ENCODE measurements at places on chromosomes 6 and 20.

GRCh38 chr6:44222486-44223318, 693 bp upstream of the SLC29A1 start:
- no peak for DNase-seq

GRCh38 chr6:34671801-34672656, 24.5 kb downstream of the ILRUN start:
- peak; percentile 63 for DNase-seq

DNA sequence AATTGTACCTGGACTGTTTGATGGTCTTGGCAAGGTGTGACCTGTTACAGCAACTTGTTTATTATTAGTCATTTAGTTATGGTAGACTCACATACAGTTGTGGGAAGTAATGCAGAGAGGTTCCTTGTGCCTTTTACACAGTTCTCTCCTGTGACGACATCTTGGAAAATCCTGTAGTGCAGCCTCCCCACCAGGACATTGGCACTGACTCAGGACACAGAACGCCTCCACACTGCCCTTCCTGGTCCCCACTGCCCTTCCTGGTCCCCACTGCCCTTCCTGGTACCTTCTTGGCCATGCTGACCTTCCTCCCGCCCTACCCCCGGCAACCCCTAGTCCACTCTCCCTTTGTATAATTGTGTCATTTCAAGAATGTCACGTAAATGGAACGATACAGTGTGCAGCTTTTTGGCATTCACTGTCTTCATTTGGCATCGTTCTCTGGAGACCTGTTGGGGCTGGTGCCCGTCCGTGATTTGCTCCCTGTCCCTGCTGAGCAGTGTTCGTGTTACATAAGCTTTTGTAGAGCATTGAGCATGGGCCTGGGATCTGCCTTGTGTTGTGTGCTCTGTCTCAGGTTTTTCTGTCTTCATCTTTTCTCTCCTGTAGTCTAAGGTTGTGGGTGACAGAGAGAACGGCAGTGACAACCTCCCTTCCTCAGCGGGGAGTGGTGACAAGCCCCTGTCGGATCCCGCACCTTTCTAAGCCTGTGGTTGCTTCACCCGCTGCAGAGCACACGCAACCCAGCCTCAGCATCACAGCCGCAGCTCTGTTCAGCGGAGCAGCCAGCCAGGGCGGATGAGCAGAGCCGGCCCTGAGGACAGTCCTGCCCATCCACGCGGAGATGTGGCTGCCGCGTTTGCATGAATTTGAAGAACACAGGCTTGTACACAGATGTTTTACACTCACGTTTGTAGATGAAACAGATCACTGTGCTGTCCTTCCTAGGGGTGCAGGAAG, 5.4 kb upstream of the DNAJC5 start:
- no peak for DNase-seq

GRCh38 chr6:168100803-168101589, 22.0 kb upstream of the FRMD1 start:
- no peak for DNase-seq

DNA sequence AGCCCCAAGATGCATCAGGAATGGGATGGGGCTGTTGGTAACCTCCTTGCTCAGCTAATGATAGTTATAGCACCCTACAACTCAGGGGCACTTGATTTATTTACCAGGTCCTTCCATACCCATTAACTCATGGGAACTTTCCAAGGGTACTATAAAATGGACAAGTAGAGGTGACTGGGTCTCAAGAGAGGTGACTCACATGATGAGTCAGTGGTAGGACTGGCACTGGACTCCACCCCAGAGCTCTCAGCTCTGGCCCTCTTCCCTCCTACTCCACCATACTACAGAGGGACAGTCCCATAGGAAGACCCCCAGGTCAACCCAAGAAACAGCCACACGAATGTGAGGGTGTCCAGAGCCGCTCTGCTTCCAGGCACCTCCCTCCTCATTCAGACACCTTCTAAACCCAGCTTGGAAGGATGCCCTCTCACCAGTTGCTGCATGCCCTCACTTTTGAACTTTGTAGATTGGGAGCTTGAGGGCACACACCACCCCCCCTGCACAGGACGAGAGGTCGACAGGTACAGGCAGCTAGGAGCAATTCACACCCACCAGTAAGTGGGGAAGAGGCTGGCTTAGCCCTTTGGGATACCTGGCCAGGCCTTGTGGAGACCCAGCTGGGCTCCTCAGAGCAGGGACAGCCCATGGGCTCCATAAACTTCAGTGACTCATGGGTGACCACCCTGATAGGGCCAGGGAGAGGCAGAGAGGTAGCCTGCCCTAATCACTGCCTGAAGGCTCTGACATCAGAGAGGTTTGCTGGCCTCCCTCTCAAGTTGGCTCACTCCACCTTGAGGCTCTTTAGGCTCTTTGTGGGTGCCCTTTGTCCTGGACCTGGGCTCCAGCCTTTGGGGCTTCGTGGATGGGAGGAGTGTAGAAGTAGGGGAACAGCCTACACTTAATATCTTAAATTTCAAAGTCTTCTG, 81.6 kb upstream of the MLN start:
- DNase-seq = no peak

DNA sequence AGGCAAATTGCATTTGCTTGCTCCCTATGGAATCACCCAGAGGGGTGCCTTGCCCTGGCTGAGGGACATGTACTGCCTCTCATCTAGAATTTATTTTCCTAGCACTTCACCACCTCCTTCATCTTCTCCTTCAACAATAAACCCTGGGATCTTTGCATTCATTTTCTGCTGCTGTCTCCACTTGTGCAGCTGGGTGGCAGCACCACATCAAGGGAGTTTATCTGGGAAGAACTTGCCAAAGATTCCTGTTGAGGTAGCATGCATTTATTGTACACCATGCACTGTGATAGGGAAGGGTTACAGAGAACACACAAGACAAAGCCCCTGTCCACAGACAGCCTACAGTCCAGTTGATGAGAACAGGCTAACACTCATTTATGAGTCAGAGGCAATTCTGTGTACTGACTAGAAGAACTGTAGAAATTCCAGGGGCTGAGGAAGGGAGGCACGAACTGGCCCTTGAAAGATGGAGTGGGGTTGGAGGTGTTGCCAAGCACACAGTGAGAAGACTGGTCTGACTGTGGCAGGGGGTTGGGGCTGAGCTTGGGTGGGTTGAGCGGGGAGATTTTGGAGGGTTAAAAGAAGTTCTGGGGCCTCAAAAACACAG, 17.5 kb downstream of the C20orf173 start:
- DNase-seq = no peak

GRCh38 chr20:8807480-8808201, 261.2 kb upstream of the PLCB4 start:
- DNase-seq = no peak

DNA sequence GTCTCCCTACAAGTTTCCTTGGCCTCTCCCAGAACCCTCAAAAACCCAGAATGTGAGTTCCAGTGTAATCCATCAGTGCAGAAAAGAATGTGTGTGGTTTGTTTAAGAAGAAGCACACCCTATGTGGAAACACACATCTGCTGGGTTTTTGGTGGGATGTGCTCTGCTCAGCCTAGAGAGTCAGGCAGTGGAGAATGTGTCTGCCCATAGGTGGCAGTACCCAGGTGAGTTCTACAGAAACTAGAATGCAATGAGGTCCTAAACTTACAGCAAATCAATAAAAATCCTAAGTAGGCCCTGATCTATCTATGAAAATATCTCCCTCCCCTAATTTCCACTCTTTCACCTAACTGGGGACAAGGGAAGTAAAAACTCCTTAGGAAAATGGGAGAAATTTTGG, 437.3 kb downstream of the DHX35 start:
- no peak for DNase-seq

DNA sequence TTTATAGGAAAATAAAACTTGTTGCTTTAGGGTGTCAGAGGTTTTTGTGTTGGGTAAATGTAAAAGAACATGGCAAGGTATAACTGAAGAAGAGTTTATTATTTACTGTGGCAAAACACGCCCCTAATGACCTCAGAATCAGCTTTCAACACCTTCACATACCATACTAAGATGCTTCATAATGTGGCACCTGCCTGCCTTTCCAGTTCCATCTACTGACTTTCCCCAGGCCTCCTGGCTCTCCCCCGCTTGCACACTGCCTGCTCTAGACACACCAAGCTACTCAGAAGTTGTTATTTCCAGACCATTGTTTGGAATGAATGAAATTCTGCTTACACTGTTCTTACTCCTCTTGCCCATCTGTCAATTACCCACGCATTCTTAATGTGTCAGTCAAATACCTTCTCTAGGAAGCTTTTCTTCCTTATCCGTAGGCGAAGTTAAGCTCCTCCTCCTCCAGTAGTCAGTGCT, 1.8 kb downstream of the TIAM2 start:
- no peak for DNase-seq

- DNase-seq = no peak
Measured at GRCh38 chr6:138795809-138796603, at the start of gene ECT2L. Gene ECT2L, plus strand, starts transcription at chr6:138796087. Its CDS starts 17,188 bp downstream, at chr6:138813275.

DNA sequence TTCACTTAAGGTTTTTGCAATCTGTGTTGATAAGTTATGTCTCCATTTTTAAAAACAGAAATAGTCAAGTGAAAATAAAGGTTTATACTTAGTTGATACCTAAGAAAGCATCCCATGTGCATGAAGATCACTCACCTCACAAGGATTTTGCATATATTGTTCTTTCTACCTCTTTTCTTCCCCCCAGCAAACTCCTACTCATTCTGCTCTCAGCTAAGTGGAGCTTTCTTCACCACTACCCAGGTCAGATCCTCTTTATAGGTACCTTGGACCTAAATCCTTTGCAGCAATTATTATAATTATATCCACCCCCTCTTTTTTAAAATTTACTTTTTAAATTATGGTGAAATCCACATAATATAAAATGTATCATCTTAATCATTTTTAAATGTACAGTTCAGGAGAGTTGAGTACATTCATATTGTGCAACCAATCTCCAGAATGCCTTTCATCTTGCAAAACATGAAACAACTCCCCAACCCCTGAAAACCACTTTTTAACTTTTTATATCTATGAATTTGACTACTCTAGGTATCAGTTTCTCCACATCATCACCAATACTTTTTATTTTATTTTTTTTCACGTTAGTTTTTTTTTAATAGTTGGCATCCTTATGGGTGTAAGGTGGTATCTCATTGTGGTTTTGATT, 9.3 kb upstream of the BACH2 start:
- DNase-seq = no peak

GRCh38 chr6:165486183-165487137, 176.6 kb downstream of the PDE10A start:
- no peak for DNase-seq

GRCh38 chr6:159483259-159483658, 209.8 kb downstream of the SOD2 start:
- no peak for DNase-seq

All from activated T-helper 1 cell treated with Interleukin-2 at 50 U/mL for 16 hours (primary cell).